ENCODE measurements at places on chromosomes 7 and 10. TPM values are rescaled to one million over a fixed set of nuclear protein-coding genes. Genes with fewer than 3 reads are reported as not detected.

Gene SERPINE1
- total RNA-seq = 1,526 TPM

Gene SNX8
- 10.9 TPM for total RNA-seq

Gene CCL24
- total RNA-seq = not detected

Gene OR2A5
- total RNA-seq = not detected

Gene OPN1SW
- not detected for total RNA-seq

Gene GRM3
- not detected for total RNA-seq

Gene CACNB2
- total RNA-seq = 2.7 TPM

Gene ASZ1
- total RNA-seq = not detected

Gene CYP26C1
- 0.23 TPM for total RNA-seq

Gene AVL9
- total RNA-seq = 23.9 TPM

Gene JAKMIP3
- total RNA-seq = 0.08 TPM

Gene KAZALD1
- total RNA-seq = 25.4 TPM

Gene AGK
- 6.9 TPM for total RNA-seq

Gene STOX1
- 0.12 TPM for total RNA-seq

Gene TES
- total RNA-seq = 81.0 TPM

Gene RSPH10B2
- 0.30 TPM for total RNA-seq

Gene PNLIPRP2
- not detected for total RNA-seq

Gene NOS3
- 0.53 TPM for total RNA-seq

Gene PTPRZ1
- 0.12 TPM for total RNA-seq

Gene PHKG1
- 7.5 TPM for total RNA-seq

Gene BMPER
- 56.5 TPM for total RNA-seq

Gene DNAH11
- total RNA-seq = 0.59 TPM

Gene RASSF4
- 10.6 TPM for total RNA-seq

Gene FOXI2
- total RNA-seq = not detected

Gene HABP2
- total RNA-seq = not detected

Gene NPC1L1
- total RNA-seq = not detected

Gene PON1
- not detected for total RNA-seq

Gene ATOH7
- total RNA-seq = not detected

Gene EMX2
- 0.08 TPM for total RNA-seq

Gene KDM7A
- total RNA-seq = 3.1 TPM

Gene POT1
- 31.0 TPM for total RNA-seq

Gene GBF1
- 24.4 TPM for total RNA-seq

Gene MRPL32
- 26.8 TPM for total RNA-seq

Gene TACC2
- total RNA-seq = 1.8 TPM

Gene SLC13A1
- total RNA-seq = not detected

Gene CUBN
- 3.4 TPM for total RNA-seq

Gene FAM221A
- 3.0 TPM for total RNA-seq

Gene BLNK
- total RNA-seq = not detected

Gene RBM48
- total RNA-seq = 7.7 TPM

Gene AGAP5
- 4.1 TPM for total RNA-seq

Gene OR6V1
- not detected for total RNA-seq

Gene PLCE1
- 1.3 TPM for total RNA-seq

Gene SLC29A4
- total RNA-seq = 4.3 TPM

Gene CALML5
- not detected for total RNA-seq

Gene ITPRIP
- total RNA-seq = 4.0 TPM

Gene GCK
- 1.6 TPM for total RNA-seq

Gene EBLN1
- not detected for total RNA-seq

Gene INHBA
- total RNA-seq = 14.9 TPM

Gene SPDYE1
- not detected for total RNA-seq

Data from smooth muscle cell of the coronary artery (primary cell).